ENCODE measurements at places on chromosomes 16 and 17. TPM values are rescaled to one million over a fixed set of nuclear protein-coding genes. Genes with fewer than 3 reads are reported as not detected.

Gene TBC1D3B
- total RNA-seq = 1.1 TPM

Gene CEMP1
- total RNA-seq = not detected

DNA sequence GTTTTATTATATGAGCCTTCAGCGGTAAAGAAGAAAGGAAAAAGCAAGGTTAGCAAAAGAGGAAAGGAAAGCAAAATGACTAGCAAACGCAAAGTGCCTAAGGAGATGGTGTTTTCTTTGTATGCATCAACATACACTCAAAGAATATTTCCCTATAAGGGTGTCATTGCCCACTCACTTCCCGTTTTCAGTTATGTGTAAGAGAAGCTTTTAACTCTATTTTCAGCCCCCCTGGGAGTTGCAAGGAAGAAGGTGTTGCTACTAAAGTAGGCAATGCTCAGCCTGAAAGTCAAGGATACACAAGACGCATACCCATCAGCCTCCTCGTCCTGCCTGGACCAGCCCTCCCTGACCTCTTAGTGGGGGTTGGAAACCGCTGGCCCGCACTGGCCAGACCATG lies 267.7 kb upstream of the ZFHX3 start:
- no peak for DNase-seq
- no peaks in the 10 kb centered on the region for H3K27me3 ChIP-seq
- no peak overlapping the region for H3K27ac ChIP-seq
- H3K36me3 ChIP-seq = no peaks in the 10 kb centered on the region
- no peaks in the 10 kb centered on the region for H3K4me1 ChIP-seq
- no peak overlapping the region for H3K4me3 ChIP-seq

Gene SRRM2
- total RNA-seq = 300 TPM

Gene GRB7
- 2.1 TPM for total RNA-seq

Gene NLRC3
- total RNA-seq = 0.45 TPM

Gene CUEDC1
- 25.6 TPM for total RNA-seq

DNA sequence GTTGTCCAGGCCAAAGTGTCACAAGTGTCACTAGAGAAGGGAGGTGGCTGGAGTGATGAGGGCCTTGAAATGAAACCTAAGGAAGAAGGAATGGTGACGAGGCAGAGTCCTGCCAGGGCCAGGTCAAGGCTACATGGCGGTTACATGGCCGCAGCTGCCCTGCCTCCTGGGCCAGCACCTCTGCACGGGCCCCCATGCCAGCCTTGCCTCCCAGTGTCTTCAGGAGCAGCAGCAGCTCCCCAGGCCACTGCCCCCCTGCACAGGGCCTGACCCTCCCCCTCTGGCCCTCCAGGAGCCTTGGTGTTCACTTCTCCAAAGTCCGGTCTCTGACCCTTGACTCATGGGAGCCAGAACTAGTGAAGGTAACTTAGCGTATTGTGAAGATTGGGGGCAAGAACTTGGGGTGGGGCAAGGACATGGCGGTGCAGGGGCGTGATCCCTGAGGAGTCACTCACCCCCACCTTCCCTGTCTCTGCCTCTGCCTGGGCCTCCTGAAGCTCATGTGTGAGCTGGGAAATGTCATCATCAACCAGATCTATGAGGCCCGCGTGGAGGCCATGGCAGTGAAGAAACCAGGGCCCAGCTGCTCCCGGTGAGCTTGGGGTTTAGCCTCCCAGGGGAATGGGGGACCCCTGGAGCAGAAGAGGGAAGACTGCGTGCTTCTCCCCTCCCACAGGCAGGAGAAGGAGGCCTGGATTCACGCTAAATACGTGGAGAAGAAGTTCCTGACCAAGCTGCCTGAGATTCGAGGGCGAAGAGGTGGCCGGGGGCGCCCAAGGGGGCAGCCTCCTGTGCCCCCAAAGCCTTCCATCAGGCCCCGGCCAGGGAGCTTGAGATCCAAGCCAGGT lies 4.1 kb upstream of the KCTD11 start:
- H3K36me3 ChIP-seq = no peaks in the 10 kb centered on the region
- peak; percentile 33 for DNase-seq
- no peaks in the 10 kb centered on the region for H3K27me3 ChIP-seq
- H3K4me3 ChIP-seq = no peak overlapping the region
- H3K4me1 ChIP-seq = peaks cover 13% of the 10 kb centered on the region
- H3K27ac ChIP-seq = no peak overlapping the region

Gene ABCA10
- total RNA-seq = 28.7 TPM

DNA sequence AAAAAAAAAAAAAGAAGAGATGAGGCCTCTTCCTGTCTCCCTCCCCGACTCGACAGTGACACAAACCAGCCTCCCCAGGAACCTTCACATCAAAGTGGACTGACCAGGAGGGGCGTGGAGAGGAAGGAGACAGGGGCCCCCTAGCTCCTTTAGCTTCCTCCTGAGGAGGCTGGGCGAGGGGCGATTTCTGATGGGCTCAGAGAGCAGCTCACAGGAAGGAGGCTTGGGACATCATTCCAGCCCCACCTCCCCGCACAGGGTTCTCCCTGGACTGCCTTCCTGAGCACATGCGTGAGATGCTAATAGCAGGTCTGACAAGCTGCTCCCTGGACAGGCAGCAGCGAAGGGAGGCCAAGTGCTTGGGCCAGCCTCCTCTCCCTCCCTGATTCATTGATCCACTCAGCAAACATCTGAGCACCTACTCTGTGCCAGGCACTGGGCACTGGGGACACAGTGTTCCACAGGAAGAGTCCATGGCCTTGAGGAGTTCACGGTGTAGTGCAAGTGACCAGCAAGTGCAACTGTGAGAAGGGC lies 14.4 kb upstream of the DOK4 start:
- H3K4me3 ChIP-seq = no peak overlapping the region
- no peaks in the 10 kb centered on the region for H3K36me3 ChIP-seq
- no peaks in the 10 kb centered on the region for H3K27me3 ChIP-seq
- no peak overlapping the region for H3K27ac ChIP-seq
- H3K4me1 ChIP-seq = no peaks in the 10 kb centered on the region
- no peak for DNase-seq

Gene TBC1D26
- total RNA-seq = not detected

- H3K36me3 ChIP-seq = no peaks in the 10 kb centered on the region
- H3K27me3 ChIP-seq = no peaks in the 10 kb centered on the region
- H3K4me1 ChIP-seq = no peaks in the 10 kb centered on the region
- DNase-seq = no peak
Measured at GRCh38 chr17:80621997-80622357, 77.3 kb downstream of the RPTOR start.

All from ovary (tissue), 10 donors.